ENCODE measurements at places on chromosomes 13 and 19.
A peak's percentile ranks its signal among the peaks of the same experiment; 100 is the strongest.

- no peak for DNase-seq
Observed at GRCh38 chr19:3979674-3980352, 5.5 kb downstream of the EEF2 start.

DNA sequence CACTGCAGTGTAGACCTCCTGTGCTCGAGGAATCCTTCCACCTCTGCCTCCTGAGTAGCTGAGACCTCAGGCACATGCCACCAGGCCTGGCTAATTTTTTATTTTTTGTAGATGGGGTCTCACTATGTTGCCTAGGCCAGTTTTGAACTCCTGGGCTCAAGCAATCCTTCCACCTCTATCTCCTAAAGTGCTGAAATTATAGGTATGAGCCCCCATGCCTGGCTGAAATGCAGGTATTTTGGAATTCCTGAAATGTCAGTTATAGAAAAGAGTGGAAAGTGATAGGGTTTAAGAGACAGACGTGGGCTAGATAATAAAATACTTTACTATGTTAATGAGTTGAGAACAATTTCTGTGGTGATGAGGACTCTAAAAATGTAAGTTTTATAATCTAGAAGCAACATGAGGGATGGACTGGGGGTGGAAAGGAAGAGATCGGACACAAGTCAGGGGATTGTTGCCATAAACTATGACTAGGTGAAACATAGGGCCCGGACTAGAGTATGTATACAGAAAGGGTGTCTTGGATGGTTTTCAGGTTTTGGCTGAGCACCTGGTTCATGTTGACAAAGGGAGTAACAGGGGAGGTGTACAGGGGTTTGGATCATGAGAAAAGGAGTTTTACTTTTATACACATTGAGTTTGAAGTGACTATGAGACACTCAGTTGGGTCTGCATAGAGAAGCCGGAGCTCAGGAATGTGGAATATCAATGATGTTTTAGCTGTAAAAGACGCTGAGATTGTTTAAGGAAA lies 165.6 kb upstream of the STARD13 start:
- no peak for DNase-seq

DNA sequence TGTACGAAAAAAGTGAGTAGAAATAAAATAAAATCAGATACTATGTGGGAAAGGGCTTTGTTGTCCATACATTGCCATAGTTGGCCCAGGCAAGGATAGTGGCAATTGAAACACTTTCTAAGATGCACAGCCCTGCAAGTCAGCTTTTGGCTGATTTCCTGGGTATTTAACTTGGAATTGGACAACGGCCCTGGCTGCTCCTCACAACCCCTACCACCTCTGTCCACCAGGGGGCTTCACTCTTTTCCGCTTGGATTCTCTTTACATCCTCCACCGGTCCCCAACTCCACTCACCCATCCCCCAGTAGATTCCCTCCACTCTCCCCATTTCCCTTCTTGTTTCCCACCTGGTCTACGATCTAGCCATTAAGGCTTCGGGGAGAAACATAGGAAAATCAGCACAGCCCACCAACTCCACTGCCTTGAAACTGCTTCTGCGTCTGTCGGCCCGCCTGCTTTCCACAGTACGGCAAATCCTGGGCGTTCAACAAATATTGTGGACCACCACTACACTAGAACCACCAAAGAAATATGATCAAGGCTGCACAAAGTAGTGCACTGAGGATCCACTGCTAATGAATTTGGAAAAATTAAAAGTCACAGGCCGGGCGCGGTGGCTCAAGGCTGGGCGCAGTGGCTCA lies 48.6 kb upstream of the GTF3A start:
- DNase-seq = peak; percentile 77

DNA sequence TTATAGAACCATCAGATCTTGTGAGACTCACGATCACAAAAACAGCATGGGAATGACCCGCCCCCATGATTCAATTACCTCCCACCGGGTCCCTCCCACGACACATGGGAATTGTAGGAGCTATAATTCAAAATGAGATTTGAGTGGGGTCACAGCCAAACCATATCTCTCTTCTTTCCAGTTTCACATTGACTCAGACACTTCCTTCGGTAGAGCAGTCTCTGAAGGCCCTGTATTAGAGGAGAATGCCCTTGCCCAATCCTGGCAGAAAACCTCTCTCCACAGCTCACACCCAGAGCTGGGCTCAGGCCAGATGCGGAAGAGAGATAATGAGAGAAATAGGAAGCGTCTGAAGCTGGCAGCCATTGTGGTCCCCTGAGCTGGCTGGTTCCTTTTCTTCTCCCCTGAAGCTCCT lies 72.4 kb upstream of the CLDN10 start:
- peak; percentile 41 for DNase-seq

DNA sequence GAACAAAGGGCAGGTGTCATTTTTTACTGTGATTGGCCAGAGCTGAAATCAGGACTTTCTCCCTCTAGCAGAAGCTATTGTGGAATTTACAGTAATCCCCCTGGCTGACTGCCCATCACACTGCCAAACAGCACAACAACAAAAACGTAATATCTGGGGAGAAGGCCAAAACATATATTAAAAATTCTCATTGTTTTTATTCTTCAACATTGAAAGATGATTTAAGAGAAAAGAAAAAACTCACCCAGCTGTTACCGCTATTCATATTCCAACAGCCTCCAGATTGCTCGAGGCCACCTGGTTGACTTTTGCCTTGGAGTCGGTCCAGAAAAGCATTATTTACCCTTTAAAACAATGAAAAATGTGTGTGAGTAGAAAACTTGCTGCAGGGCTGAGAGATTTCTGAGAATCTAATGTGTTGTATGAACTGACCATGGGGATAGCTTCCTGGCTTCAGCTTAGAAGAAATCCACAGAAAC lies 97.2 kb downstream of the EPSTI1 start:
- DNase-seq = peak; percentile 85

DNA sequence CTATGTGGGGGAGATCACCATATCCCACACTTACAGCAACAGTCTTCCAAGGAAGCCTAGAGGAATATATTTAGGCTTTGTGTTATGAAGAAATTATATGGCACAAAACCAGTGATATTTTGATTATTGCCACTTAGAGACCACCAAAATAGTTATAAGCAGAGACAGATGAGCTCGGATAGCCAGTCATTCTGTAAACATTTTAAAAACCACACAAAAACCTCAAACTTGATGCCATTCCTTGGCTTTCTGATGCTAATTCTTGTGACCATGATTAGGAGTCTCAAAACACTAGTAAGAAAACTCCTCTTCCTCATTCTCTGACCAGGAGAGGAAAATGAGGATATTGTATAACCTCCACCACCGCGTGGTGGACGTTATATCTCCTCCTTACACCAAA lies 496.4 kb downstream of the FOXO1 start:
- no peak for DNase-seq

DNA sequence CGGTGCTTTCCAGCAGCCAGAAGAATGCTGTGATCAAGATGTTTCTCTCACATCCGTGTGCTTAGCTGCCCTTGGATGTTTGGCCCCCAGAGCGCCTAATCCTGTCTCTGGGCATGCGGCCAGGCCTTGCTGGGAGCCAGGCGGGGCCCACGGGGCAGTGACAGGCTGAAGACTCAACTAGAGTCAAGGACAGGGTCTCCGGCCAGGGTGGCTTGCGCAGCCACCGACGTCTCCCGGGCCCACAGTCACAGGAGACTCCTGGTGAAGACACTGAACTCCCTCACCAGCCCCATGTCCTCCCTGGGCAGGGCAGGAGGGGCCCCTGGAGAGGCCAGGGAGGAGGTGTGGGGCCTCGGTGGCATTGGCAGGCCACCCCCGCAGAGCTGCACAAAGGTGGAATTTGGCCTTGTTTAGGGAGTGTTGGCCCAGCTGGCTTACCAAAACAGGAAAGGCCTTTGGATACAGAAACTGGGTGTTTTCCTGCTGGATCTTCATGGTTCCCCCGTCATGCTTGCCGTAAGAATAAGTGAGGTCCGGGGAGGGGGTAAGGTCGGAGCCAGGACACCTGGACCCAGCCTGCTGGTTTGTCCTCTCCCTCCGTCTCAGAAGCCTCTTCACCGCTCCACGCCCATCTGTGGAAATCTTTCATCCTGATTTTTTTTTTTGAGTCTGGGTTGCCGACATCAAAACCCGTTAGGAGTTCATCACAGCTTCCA lies 10.0 kb upstream of the NDUFS7 start:
- no peak for DNase-seq

DNA sequence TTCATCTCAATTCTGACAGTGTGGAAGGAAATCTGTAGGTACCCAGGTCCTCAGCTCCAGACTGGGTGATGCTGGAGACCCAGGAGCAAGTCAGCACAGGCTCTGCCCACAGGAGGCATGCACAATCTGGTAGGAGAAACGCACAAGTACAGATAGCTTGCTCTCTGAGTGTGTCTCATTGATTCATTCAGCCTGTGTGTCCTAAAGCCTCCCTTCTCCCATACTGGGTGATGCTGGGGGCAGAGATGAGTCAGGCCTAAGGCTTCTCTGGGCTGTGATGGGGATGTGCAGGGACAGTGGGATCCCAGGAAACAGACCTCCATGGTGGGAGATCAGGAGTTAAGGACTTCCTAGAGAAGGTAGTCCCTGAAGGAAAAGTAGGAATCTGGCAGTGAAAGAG lies 6.8 kb downstream of the ZNF526 start:
- no peak for DNase-seq

Measured in femur (tissue), 1 donor.